ENCODE measurements at places on chromosomes 2 and 18.

GRCh38 chr18:8778824-8779223 is 73.5 kb downstream of the MTCL1 start:
- no peak for DNase-seq

- peak; percentile 34 for DNase-seq
These were observed 259.3 kb downstream of the NEDD4L start for GRCh38 chr18:58303363-58303762.

DNA sequence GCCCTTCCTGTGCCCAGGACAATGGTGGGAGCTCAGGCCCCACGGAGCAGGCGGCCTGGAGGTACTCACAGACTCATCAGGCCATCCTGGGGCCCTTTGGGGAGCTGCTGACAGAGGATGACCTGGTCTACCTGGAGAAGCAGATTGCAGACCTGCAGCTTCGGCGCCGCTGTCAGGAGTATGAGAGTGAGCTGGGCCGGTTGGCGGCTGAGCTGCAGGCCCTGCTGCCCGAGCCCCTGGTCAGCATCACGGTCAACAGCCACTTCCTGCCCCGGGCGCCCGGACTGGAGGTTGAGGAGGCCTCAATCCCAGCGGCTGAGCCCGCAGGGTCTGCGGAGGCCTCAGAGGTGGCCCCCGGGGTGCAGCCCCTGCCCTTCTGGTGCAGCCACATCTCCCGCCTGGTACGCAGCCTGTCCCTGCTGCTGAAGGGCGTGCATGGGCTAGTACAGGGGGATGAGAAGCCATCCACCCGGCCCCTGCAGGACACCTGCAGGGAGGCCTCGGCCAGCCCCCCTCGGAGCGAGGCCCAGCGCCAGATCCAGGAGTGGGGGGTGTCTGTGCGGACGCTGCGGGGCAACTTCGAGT is 8.3 kb upstream of the KLHL30 start:
- no peak for DNase-seq

DNA sequence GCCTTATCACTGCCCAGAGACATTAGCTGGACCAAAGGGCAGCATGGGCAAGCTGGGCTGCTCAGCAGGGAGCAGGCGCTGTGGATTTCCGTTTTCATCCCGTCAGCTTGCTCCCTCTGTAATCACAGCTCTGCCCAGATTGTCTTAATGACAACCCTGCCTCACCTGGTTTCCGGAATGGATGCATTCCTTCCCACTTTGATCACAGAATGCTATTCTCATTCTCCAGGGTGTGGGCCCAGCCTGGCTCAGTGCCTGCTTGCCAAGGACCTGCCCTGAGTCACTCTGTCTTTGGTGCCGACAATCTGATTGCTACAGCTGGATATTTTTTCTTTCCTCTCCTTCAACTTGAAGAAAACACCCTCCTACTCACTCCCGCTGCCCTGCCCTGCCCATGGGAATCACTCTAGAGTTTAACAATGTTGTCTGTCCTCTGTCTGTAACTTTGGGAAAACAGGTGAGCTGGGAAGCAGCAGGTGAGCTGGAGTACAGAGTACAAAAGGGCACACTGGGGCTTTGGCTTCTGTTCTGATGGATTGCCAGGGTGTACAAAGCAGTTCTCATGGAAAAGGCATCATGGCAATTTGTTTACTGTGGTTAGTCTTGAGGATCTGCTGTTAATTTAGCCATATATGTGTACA is 27.2 kb upstream of the FAM136A start:
- no peak for DNase-seq

DNA sequence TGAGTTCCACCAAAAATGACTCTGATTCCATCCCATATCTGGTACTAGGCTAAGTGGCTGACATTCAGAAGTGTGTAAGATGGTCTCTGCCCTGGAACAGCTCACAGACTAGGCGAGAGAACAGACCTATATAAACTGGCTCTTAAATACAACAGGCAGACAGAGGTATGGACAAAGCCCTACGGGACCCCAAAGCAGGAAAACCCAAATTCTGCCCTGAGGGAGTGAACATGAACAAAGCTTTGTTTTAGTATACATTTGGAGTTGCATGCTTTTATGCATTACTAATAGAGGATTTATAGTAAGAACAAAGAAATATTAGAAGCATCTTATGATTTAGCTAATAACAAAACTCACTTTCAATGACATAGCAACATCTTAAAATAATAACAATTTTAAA is 25.1 kb downstream of the GDF7 start:
- DNase-seq, result no peak

DNA sequence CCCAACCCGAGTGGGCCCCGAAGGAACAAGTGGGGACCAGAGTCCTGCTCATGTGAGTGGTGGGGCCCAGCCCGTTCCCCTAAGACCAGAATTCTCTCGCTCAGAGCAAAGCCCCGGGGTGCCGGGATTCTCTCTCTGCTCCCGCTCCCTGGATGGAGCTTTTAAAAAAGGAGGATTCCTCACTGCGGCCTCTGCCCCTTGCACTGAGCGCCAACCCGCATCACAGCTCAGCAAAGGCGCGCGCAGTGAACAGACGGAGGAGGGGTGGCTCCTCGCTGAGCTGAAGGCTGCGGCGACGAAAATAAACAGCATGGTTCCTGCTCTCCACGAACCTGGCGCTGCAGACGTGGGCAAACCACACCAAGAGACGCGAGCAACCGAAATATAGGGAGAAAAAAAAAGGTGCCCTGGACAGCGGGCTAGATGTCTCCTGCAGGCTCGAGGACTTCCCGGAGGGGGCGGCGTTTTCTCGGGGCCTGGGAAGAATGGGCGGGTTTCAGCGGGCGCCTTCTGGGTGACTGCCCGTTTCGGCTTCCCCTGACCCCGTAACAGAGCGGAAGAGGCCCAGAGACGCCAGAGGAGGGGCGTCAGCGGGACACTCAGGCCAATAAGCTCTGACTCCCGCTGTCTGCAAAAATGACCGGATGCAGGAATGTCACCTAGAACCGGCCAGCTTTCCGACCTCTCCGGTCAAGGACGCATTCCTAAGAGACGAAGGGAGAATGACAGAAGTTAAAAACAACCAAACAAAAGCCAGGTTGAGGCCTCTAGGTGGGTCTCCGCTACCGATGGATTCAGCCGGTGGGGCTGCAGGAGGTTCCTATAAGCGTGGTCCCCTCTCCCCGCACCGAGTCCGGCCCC is 819 bp upstream of the KLF11 start:
- peak; percentile 37 for DNase-seq

GRCh38 chr2:140876015-140876414 is 1254.8 kb downstream of the LRP1B start:
- no peak for DNase-seq

GRCh38 chr2:177600917-177601316 is 208.3 kb downstream of the AGPS start:
- DNase-seq, result no peak

DNA sequence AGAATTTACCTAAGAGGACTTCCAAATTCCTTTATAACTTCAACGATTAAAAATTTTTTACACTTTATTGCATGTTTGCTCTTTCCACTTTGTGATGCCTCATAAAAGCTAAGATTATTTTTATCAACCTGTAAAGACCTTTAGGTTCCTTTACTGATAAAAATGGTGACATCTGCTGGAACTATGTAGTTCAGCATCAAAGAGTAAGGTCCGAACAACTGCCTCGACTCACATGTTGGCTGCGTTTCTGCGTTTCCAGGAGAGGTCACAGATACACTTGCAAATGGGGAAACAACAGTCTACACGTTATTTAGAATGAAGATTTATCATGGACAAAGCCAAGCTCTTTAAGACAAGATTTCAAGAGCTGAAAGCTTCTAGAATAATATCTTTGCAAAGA is 18.8 kb upstream of the TMX3 start:
- no peak for DNase-seq

DNA sequence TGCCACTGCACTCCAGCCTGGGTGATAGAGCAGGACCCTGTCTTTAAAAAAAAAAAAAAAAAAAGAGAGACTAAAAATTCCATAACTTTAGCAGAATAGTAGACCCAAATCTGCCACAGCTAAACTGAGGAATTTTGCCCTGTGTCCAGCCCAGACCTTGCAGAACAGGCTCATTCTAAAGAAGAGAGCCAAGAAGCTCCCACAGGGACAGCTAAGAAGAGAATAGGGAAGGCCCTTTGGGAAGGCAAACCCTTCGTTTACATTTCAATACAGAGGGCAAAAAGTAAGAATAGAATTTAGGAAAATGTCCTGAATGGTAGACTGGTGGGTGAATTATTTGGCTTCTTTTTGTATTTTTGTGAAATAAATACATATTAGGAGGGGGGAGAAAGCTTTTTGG is 21.5 kb upstream of the BZW1 start:
- no peak for DNase-seq

GRCh38 chr2:100135415-100135814 is 7.0 kb downstream of the AFF3 start:
- DNase-seq, result no peak

DNA sequence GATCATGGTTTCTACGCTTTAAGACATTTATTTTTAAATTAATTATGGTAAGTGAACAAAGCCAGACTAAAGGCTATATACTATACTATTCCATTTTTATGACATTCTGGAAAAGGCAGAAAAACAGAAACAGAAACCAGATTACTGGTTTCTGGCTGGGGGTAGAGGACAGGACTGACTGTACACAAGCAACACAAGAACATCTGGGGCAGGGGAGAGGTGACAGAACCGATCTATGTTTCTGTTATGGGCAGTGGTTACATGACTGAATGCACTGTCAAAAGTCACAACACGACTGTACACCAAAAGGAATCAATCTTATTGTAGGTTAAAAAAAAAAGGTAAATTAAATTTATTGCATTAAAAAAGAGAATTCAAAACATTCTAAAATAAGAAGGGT is 64.7 kb downstream of the PTPN2 start:
- no peak for DNase-seq

DNA sequence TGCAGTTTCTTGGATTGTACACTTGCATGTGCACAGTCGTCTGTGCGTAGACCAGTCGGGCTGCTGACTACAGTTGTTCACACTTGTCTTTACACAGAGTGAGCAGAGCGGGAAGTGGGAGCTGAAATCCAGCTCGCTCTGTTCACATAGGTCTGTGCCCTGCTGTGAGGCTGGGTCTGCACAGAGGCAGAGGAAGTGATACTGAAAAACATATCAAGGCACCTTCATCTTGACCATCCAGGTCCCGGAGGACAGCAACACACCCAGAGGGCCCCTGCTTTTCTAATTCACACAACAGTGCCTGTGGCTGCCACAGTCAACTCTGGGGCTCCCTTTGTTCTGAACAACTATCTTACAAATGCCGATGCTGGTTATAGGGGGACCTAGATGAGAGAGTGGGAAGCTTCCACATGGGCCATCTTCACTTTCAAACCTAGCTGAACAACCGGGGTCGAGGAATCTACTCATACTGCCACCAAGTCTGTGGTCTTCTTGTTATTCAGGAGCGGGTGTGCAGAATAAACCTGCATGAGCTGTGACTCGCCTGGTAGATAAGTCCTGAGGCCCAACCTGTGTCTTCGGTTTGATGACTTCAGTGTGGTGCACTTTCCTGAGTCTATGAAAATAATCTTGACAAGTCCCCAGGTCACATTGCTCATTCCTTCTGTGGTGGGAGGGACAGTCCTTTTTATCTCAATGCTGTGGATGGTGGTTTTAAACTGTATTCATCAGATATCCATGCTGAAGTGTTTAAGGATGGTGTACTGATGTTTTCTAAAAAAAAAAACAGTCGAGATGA is 3.5 kb upstream of the ADNP2 start:
- peak; percentile 24 for DNase-seq

DNA sequence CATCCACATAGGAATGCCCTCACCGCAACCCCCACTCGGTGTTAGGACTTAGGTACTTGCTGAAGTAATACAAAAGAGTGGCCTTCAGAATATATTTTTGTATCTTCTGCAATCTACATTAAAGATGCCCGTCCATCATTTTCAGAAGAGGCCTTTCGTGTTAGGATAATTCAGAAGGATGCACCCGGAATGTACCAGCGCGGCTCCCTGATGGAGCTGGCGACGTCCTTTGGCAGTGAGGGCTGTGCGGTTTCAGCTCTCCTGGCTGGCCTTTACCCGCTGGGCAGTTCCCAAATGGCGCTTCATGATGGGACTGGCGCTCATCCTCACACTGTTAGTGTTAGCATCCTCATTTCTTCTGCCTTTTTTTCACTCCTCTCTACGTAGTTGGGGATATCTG is 15.3 kb downstream of the TWIST2 start:
- no peak for DNase-seq

DNA sequence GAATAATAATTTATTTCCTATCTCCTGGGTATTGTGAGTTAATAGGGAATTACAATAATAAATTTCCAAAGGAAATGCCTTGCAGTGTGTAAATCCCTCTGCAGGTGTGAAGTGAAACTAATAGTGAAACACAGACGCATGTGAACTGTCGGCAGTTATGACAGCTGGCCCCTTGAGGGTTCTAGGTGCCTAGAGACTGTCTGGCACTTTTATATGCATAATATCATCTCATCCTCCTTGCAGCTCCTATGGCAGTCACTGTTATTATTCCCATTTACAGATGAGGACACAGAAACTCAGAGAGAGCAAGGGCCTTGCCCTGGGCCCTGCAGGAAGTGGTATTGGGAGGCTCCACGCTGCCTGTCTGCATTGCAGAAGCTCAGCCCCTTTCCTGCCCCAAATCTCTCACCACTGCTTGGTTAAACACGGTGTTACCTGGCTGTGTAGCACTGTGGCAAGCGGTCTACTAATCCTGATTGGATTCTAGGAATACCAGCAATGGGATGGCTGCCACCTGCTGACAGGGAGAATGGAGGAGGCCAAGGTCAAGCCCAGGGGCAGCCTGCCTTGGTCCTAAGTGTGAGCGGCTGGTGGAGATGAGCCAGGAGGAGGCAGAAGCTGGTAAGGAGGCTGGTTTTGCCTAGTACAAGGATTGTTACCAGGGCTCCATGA is 32.8 kb upstream of the ACKR3 start:
- peak; percentile 50 for DNase-seq

- DNase-seq, result peak; percentile 82
These were observed at the start of gene SP140L for GRCh38 chr2:230326453-230327417. Gene SP140L, plus strand, starts transcription at chr2:230327193. Its CDS starts 77 bp downstream, at chr2:230327270.

DNA sequence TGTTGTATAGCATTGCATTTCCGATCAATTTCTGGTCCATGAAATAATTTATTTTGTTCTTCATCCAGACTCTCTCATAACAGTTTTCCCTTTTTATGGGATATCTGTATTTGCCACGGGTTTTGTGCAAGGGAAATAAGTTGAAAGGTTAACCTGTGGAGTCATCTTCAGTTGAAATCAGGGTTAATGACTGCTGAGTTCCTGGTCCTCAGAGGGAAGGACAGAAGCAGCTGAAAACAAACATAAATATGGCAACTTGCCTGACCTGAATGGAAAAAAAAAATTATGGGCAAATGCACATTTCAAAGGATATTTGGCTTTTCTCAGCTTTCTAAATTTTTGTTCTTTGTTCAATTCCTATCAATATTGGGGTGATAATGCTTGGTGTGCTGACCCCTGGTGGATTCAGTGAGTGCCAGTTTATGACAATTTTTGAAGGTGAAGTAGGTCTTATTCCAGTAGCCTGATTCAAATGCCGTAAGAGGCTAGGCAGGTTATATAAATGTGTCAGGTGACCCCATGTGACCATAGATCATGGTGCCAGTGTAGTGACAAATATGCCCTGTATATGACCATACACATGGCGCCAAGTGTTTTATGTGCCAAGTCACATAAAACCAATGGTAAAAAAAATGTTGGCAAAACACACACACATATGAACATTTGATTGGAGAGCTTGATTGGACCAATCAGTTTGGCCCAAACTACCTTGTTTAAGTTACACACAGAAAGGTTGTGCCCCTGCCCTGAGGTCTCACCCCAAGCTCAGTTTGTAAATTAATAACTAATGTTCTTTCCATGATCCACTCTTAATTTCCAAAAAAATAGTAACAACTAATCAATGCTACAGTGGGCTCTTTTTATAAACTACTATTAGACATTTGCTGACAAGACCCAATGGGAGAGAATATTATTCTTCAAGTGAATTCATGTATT is 47.6 kb upstream of the FAM124B start:
- DNase-seq, result no peak

All from activated CD4-positive, alpha-beta T cell treated with anti-CD3 and anti-CD28 coated beads, Interleukin-2, amount 50 U/mL, for 48 hours (primary cell).